Activated T-cell treated with anti-CD3 and anti-CD28 coated beads, Interleukin-2, amount 50 U/mL, for 48 hours (primary cell): ENCODE measurements at places on chromosomes 2 and 18.

- DNase-seq, result no peak
These were observed 13.0 kb upstream of the RALB start for GRCh38 chr2:120239488-120240287.

DNA sequence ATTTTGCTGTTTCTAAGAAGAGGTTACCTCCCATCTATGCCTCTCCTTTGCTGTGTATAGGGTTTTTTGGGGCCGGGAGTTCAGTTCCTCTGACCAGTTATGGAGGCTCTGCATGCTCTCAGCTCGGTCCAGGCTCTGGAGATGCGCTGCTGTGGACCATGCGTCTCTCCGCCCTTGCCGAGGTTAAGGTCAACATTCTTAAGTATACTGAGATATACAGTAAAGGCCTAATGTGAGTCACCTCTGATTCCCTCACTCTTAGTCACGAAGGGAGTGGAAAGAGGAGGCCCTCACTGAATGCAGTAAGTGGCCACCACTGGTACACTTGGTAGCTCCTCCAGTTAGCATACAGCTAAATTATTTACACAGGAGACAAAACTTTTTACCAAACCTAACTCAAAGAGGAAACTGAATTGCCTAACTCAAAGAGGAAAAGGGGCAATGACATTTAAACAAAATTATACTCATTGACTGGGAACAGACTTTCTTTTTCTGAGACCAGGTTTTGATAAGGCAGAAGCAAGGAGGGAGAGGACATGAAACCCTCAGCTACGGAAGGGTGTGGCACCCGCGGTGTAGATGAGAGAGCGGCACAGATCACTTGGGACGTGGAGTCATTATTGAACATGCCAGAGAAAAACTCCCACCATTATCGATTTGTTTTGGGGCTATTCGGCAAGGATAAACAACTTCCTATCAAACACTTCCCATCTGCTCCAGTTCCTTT lies 98.7 kb downstream of the COPS8 start:
- DNase-seq, result no peak

DNA sequence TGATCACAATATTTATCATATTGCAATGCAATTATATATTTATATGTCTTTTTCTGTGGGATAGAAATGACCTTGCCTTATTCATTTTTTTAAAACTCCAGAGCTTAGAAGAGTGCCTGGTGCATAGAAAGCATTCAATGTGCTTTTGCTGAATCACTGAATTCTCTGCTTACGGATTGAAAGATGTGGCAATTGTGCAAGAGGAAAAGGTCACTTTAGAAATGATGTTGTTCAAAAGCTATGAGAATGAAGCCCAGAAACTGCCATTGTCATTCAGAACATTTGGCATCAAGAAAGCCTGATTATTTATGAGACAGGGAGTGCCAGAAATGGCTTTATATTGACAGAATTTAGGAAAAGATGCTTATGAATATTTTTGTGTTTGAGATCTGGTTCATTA lies 678.6 kb upstream of the CDH2 start:
- DNase-seq, result no peak

DNA sequence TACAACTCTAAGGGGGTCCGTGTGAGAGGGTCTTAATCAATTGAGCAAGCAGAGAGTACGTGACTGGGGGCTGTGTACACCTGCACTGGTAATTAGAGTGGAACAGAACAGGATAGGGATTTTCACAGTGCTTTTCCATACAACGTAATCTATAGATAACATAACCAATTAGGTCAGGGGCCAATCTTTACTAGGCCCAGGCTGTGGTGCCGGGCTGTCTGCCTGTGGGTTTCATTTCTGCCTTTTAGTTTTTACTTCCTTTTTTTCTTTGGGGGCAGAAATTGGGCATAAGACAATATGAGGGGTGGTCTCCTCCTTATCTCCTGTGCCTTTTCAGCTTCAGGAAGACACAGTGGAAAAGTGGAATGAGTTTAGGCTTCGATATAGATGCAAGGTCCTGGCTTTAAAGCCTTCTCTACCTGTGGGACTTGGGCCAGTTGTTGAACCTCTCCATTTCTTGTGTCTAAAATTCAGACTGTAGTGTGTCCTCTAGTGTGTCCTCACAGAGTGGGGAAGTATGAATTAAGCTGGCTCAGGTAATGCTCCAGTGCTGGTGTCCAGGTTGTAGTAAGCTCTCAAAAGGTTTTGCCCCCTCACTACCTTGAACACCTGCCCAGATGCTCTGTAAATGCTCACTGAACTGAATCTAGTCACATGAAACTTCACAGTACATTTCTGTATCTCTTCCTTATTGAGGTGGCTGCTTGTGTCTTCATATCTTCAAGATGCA lies 422.8 kb downstream of the SETBP1 start:
- no peak for DNase-seq

- DNase-seq, result no peak
These were observed 26.1 kb downstream of the MPHOSPH10 start for GRCh38 chr2:71156573-71156972.

DNA sequence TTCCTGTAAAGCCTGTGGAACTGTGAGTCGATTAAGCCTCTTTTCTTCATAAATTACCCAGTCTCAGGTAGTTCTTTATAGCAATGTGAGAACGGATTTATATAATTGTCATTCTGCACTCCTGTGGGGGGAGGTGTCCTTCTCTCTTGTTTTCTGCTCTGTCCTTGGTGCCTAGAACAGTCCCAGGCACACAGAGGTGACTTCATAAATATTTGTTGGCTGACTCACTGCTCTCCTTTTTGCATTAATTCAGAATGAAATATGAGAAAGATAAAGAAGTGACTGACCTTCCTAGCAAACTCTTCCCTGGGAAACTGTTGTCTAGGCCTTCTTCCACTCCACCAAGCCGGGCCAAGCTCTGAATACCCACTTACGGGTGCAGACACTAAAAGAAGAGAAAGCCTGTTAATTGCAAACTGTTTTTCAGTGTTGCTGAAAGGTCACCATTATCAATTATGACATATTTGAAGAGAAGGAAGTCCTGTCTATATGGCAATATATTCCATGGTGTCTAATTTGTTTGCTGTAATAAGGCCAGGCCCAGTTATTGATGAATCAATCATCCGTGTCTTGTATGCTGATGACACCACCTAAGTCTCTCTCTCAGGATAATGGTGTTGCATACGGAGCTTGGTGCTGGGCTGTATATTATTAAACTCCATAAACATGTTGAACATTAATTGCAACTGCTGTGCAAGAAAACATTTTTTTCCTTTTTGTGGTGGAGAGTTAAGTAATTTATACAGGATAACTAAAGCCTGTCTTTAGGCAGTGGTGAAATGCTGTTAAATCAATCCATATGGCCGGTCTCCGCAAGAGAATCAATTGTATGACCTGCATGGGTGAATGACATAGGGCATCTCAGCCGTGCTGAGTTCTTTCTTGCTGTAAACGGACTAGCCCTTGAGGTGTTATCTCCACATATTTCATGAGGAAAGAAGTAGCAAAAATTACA lies 567.5 kb downstream of the SLC4A3 start:
- no peak for DNase-seq

DNA sequence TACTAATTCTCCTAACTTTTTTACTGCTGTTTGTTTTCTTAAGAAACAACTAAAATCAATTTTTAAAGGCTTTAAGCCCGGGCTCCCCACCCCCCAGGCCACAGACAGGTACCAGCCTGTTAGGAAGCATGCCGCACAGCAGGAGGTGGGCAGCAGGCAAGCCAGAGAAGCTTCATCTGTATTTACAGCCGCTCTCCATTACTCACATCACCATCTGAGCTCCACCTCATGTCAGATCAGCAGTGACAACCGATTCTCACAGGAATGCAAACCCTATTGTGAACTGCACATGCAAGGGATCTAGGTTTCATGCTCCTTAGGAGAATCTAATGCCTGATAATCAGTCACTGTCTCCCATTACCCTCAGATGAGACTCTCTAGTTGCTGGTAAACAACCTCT lies 517.0 kb downstream of the NRXN1 start:
- no peak for DNase-seq

- DNase-seq, result no peak
These were observed 81.2 kb downstream of the INSIG2 start for GRCh38 chr2:118169359-118170005.

DNA sequence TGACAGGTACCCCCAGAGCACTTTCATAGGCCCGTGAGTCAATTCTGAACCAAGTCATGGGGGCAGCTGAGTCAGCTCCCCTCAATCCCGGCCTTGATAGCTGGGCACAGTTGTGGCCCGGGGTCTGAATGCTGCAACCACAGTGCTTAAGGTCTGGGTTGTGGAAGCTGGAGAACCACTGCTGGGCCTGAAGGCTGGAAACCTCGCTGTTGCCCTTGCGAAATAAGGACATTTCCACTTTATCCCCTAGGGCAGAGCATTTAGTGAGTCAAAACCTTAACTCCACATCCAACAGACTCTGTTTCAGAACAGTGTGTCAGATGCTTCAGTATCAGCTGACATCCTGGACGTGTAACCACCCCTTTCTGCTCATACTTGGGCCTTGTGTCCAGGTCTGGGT lies 58.6 kb downstream of the SP110 start:
- peak; percentile 36 for DNase-seq
